ENCODE measurements at places on chromosomes 12 and 14. TPM values are rescaled to one million over a fixed set of nuclear protein-coding genes. Genes with fewer than 3 reads are reported as not detected.

PIK3C2G gene
- 3.7 TPM for polyA plus RNA-seq

DNA sequence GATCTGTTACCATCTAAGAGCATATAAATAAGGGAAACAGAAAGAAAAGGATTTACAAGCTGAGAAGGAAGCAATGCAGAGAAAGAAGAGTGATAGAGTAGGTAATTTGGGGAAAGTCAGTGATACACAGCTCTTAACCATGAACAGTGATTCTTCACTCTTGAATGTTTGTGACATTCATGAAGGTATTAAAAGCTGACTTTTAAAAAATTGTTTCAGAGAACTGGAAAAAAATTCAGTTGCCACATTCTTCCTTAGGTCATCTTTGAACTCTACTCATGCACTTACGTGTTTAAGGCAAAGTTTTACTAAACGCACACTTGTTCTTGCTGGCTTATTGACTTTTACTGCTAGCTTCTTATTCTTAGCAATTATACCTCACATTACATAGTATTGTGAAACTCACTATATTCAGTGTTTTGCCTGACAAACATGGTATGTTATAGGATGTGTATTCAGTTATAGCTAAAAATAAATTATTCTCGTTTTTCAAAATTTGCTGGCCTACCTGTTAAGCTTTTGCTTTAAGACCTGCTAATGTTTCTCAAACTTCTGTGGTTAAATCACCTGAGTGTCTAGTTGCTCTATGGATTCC is 10.9 kb downstream of the HIF1A start:
- no peak for DNase-seq

RPGRIP1 gene
- 0.07 TPM for polyA plus RNA-seq

GPHN gene
- polyA plus RNA-seq, result 17.6 TPM

GRCh38 chr12:59093073-59093772 is 172.9 kb upstream of the LRIG3 start:
- no peak for DNase-seq

DNA sequence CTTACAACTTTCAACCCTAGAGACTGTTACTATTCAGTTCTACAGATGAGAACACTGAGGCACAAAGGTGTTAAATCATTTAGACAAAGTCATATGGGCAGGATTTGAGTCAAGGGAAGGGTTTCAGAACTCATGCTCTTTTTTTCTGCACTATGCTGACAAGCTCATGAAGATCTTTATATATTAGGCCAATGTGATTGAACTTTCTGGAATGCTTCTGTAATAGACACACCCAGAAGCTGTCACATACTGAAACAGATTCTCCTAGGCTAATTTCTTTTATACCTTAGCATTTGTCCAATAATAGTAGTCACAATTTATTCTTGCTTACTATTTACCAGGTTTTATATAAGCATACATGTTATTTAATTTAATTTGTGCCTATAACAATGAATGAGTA is 164.0 kb downstream of the ALG10B start:
- no peak for DNase-seq

DNA sequence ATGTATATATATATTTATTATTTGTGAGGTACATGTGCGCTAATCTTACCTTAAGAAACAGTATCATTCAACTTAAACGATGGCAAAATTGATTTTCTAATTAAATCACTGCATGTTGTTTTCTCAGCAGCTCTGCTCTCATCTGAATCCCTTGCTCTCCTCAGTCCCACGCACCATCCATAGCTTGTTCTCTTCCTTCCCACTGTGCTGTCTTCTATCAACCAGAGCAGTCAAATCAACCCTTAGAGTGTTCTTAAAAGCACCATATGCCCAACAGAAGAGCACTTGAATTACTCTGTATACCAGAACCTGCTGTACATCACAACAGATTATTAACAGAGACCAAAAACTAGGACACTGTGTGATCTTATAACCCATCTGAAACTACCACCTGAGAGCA is 209.4 kb upstream of the G2E3 start:
- DNase-seq, result no peak

DNA sequence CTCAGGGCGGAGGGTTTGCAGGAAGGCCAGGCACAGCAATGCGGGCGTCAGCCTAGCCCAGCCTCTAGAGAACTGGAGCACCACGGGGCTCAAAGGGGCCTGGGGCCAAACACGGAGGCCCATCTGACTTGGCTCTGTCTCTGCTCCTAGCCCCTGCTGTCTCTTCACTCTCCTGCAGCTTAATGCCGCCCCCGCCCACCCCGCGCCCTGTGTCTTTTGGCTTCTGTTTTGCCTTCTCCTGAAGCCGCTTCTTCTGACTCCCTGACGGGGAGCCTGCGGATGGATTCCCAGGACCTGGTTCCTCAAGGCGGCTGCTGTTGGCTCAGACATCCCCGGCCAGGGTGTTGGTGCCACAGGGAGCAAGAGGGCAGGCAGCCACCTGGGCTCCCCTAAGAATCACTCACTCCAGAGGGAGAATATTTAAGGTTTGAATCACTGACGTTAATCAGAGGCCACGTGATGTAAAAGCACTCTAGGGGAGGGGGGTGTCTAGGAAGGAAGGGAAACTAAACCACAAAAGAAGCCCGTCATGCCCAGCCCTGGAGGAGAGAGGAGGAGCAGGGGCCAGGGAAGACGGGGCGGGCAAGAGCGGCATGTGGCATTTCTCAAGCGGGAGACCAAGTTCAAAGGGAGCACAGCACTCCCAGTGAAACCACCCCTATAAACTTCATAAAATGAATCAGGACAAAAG is 36.9 kb upstream of the PRMT8 start:
- DNase-seq, result peak; percentile 91

- no peak for DNase-seq
Observed at GRCh38 chr12:29710104-29710503, 73.6 kb downstream of the TMTC1 start.

- DNase-seq, result no peak
Observed at GRCh38 chr14:37515771-37516170, 79.3 kb downstream of the FOXA1 start.

MYF6 gene
- polyA plus RNA-seq, result not detected
